ENCODE measurements at places on chromosomes 1 and 21.

DNA sequence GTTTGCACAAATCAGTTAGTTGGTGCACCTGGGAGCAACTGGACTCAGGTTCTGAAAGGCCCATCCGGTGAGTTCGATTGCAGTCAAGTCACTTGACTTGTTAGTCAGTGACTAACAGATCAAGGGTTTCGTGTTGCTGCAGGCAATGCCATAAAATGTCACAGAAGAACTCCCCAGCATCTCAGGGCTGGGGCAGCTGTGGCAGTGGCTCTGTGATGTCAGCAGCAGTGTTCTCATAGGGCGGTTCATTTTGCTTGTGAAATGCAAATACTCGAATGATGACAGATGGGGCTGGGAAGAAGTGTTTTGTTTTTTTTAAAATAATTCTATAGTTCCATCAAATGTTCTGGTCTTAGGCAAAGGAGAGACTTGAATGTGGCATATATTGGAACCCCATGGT, 287.8 kb downstream of the LMX1A start:
- DNase-seq = no peak

DNA sequence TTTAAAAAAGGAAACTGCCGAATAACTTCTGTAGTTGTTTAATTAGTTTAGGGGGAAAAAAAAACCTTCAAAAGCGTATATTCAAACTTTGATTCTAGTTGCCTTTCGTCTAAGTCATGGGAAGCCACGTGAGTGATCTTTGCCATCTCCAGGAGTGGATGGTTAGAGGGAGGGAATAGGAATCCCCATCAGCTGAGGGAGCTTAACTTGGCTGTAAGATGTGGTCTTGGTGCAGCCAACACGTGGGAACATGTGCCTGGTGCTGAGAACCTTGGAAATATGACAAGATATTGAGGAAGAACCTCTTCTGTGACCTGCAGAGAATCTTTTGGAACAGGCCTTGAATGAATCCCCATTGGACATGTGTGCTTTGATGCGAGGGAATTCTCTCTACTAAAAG, 1.7 kb downstream of the BACE2 start:
- no peak for DNase-seq

- DNase-seq = no peak
Observed at GRCh38 chr1:154749078-154749760, 120.9 kb downstream of the KCNN3 start.

- DNase-seq = no peak
Observed at GRCh38 chr1:17014671-17015567, 3.2 kb upstream of the ATP13A2 start.

DNA sequence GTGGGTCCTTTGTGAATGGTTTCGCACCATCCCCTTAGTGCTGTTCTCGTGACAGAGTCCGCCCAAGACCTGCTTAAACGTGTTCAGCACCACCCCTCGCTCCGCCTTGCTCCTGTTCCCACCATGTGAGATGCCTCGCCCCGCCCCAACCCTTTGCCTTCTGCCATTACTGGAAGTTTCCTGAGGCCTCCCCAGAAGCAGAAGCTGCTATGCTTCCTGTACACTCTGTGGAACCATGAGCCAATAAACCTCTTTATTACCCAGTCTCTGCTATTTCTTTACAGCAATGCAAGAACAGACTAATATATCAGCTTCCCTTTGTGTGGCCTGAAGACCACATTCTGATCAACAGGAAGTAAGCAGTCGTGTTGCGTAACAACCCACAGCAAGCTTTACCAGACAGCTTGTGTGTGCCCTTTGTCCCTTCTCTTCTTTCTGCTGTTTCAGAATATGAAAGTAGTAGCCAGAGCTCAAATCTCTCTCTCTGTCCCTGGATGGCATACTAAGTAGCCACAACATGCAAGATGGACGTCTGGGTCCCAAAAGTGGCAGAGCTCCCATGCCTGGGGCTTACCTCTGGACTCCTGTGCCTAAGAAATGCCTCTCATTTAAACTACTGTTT, 14.1 kb downstream of the HENMT1 start:
- DNase-seq = peak; percentile 74

- no peak for DNase-seq
Observed at GRCh38 chr1:5709976-5710375, 282.2 kb downstream of the NPHP4 start.
